Activated T-helper 1 cell treated with anti-CD3 and anti-CD28 coated beads, Interleukin-2, amount 50 U/mL, for 16 hours (primary cell): ENCODE measurements at places on chromosomes 2 and 18.

DNA sequence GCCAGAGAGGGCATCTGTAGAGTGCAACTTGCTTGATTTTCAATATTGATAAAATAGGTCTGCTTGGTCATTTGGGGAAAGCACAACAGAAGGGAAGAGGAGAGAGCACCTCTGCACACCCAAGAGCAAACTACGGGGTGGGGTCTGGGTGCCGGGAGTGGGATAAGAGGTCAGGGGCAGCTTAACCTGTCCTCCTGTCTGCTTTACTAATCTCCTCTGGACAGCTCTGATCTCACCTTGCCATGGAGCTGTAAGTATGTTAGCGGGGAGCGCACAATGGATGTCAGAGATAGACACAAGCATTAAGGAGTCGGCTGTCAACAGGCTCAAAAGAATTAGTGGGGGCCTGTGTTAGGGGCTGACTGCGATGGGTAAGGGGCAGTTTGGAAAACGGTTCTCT, 328.7 kb downstream of the CYRIA start:
- DNase-seq: no peak

- no peak for DNase-seq
Observed at GRCh38 chr2:213068676-213069359, 82.6 kb downstream of the IKZF2 start.

DNA sequence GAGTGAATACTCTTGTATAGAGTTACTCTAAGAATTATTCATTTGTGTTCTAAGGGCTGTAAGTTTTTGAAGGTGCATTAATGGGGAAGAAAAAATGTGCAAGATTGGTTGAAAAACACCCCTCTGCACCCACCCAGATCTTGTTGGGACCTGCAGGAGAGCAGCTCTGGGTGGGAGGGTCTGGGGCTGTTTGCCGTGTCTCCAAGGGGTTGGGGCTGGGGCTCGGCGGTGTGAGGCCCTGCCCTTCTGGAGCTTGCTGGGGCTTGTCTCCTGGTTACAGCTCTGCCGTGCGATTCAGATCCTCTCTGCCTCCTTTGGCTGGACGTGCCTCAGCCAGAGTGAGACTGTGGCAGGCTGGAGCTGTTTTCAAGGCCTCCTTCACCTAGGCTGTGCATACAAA, 26.1 kb downstream of the IGFBP2 start:
- DNase-seq: no peak

- no peak for DNase-seq
Observed at GRCh38 chr2:100206731-100207255, 64.4 kb upstream of the AFF3 start.

DNA sequence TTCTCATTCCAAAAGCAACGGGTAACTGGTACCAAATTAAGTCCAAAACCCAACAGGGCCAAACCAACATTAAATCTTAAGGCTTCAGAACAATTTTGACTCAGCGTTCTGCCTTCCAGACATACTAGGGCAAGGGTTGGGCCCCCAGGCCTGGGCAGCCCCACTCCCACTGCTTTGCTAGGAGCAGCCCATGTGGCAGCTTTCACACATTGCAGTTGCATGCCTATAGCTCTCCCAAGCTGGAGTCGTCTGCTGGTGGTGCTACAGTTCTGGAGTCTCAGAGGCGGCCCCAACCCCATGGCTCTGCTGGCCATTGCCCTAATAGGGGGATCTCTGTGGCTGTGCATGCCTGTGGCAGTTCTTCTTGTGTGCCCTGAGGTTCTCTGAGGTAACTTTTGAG, 37.6 kb upstream of the CD226 start:
- no peak for DNase-seq

GRCh38 chr2:108266218-108266617, 22.5 kb upstream of the SULT1C2 start:
- no peak for DNase-seq

- DNase-seq: no peak
Observed at GRCh38 chr2:111975819-111976218, 77.4 kb downstream of the MERTK start.

- DNase-seq: no peak
Observed at GRCh38 chr2:226440127-226440918, 359.3 kb downstream of the IRS1 start.

GRCh38 chr2:77008853-77009252, 513.3 kb downstream of the LRRTM4 start:
- no peak for DNase-seq

DNA sequence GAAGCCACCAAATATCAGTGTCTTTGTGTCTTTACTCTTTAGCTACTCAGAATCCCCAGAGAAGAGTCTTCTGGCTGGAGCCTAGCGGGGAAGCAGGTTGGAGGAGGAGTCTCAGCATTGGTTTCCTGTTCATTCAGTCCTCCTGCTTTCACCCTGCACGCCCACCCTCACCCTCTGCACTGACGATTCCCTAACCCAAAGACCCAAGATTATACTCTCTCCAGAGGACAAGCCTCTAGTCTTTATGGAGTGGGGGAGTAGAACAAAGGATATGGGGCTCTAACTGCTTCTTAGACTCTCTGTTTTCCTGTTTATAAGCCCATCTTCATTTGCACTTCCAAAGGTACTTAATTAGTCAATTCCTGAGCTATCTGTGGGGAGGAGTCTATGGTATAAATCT, 338.8 kb downstream of the AGPS start:
- DNase-seq: no peak

- no peak for DNase-seq
Observed at GRCh38 chr2:63345285-63345633, 243.0 kb downstream of the WDPCP start.

GRCh38 chr2:197803033-197803444, 1.4 kb upstream of the PLCL1 start:
- DNase-seq: no peak

DNA sequence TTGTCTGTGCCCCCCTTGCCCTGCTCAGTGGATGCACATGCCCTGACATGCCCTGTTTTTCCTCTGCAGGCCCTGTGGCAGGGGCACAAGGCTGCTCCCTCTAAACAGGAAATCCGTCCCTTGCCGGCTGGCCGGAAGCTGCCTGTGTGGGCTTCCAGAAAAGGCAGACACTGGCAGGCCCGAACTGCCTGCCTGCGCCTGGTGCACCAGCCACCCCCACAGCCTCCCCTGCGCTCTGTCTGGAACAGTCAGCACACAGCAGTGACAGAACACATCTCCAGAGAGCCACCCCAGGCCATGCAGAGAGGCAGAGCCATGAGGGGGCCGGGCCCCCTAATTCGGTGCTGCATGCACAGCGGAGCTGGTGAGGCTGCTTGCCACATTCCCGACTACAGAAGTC, 33.5 kb downstream of the LOXHD1 start:
- DNase-seq: no peak

DNA sequence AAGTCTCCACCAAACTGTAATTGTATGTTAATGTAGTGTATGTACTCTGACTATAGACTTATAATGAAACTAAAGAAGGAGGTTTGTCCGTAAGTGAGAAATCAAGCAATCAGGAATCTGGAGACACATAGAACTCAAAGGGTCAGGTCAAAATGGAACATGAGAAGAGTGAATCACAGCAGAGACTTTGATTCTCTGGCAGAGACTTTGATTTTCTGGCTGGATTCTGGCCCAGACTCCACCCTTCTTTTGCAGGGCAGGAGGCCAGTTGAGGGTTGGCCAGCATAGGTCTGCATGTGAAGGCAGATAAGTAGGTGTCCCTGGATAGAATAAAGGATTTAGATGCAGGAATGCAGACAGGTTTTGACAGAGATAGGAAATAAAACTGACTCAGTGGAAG, 11.0 kb upstream of the NCKAP5 start:
- no peak for DNase-seq

GRCh38 chr2:236754271-236754944, 184.8 kb downstream of the ACKR3 start:
- DNase-seq: no peak

DNA sequence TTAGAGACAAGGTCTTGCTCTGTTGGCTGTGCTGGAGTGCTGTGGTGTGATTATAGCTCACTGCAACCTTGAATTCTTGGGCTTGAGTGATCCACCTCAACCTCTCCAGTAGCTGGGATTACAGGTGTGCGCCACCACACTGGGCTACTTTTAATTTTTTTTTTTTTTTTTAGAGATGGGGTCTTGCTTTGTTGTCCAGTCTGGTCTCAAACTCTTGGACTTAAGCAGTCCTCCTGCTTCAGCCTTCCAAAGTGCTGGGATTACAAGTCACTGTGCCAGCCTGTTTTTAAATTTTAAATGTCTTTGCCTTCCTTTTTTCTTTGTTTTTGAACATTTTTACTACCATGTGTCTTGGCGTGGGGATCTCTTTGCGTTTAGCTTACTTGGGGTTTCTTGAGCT, 32.5 kb downstream of the TAF4B start:
- DNase-seq: no peak

- DNase-seq: no peak
Observed at GRCh38 chr2:19425419-19425818, 67.0 kb upstream of the OSR1 start.

DNA sequence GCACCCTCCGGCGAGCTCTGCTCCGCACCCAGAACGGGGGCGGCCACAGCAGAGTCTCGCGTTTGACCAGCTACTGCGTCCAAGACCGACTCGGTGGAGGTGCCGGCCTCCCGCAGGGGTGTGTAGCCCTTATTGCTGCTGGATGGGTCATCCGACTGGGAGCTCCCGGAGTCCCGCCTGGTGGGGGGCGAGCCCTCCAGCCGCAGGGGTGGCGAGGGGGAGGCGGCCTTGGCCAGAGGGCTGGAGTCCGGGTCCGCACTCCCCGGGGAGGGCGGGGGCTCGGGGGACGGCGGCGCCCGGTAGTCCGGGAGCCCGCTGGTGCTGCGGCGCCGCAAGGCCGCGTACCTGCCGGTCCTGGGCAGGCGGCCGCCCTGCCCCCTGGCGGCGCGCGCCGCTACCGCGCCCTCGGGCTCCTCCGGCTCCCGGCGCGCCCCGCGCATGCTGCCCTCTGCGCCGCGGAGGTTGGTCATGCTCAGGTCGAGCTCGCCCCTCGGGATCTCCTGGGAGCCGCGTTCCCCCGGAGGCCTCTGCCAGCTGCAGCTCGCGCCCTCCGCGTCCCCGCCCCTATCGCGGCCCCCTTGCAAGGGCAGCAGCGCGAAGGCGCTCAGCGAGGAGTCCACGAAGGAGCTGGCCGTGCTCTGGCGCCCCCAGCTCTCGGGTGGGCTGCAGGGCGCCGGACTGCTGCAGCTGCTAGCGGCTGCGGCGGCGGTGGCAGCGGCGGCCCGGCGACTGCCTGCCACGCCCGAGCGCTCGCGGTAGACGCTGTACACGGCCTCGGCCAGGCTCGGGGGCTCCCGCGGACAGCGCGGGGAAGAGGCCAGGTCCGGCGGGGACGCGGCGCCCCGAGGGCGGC, 4.8 kb downstream of the TMEM200C start:
- DNase-seq: peak; percentile 11

GRCh38 chr2:46837704-46838103, 77.9 kb downstream of the MCFD2 start:
- DNase-seq: no peak

DNA sequence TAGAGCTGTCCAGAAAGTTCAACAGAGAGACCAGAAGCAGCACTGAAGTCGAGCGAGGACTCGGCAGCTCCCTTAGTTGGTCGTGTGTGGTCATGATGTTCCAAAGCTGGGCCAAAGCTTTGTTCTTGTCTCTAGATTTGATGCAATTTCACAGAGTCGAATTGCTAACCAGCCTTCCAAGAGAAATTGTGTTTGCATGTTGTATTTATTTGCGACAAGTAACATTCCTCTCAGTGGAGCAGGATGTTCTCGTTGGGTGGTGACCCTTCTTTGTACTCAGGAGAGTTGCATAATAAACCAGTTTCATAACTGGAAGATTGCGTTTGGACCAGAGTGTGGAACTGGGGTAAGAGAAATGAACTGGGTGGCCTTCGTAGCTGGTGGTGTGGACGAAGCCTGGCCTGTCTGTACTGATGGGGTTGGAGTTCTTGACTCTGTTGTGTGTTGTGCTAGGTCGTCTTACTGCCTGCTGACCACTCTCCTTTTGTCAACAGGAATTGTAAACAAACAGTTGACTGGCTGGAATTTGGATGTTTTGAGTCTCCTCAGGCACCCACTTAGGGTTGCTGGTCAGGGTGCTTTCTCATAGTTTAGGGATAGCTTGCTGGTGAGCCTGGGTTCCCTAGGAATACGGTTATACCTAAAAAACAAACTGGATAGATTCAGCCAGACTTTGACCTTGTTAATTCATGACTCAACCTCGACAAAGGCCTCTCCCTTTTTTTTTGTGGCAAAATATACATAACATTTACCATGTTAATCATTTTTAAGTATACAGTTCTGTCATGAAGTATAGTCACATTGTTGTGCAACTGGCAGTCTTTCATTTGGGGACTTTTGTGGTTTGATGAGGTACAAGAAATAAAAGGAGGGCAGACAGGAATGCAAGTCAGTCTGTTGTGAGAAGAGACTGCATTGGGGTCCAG, 28.9 kb upstream of the TOGARAM2 start:
- DNase-seq: no peak

DNA sequence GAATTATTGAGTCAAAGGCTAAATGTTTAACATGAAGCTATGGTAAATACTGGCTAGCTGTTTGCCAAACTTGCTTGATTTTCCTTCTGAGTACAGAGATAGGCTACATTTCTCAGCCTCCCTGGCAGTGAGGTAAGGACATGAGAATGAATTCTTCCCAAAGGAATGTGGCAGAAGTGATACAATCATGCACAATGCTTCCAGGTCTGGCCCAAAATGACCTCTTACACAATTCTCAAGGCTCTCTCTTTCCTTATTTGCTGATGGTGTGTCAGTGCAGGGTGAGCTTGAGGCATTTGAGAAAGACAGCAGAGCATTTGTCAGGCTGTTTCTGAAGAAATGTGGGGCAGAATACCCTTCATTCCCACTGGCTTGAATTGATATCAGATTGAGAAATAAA, 95.6 kb upstream of the NABP1 start:
- no peak for DNase-seq

DNA sequence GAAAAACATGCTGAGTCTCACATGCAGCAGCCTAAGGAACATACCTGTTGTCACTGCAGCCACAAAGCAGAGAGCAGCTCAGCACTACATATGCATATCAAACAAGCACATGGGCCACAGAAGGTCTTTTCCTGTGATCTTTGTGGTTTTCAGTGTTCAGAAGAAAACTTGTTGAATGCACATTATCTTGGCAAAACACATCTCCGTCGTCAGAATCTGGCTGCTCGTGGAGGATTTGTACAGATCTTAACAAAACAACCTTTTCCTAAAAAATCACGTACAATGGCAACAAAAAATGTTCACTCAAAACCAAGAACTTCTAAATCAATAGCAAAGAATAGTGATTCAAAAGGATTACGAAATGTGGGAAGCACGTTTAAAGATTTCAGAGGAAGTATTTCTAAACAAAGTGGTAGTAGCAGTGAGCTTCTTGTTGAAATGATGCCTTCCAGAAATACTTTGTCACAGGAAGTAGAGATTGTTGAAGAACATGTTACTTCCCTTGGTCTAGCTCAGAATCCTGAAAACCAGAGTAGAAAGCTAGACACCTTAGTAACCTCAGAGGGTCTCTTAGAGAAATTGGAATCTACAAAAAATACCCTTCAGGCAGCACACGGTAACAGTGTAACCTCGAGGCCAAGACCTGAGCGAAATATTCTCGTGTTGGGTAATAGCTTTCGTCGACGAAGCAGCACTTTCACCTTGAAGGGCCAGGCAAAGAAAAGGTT, 34.1 kb downstream of the ZNF407 start:
- DNase-seq: no peak

GRCh38 chr2:148643421-148643820, 1.1 kb upstream of the EPC2 start:
- no peak for DNase-seq

GRCh38 chr2:45836316-45836715, 184.8 kb downstream of the PRKCE start:
- DNase-seq: no peak

- DNase-seq: no peak
Observed at GRCh38 chr2:33890686-33891085, 291.6 kb upstream of the FAM98A start.
